Uterus (tissue), 4 donors: ENCODE measurements at places on chromosomes 7 and 10. TPM values are rescaled to one million over a fixed set of nuclear protein-coding genes. Genes with fewer than 3 reads are reported as not detected.
A peak's percentile ranks its signal among the peaks of the same experiment; 100 is the strongest.

DNA sequence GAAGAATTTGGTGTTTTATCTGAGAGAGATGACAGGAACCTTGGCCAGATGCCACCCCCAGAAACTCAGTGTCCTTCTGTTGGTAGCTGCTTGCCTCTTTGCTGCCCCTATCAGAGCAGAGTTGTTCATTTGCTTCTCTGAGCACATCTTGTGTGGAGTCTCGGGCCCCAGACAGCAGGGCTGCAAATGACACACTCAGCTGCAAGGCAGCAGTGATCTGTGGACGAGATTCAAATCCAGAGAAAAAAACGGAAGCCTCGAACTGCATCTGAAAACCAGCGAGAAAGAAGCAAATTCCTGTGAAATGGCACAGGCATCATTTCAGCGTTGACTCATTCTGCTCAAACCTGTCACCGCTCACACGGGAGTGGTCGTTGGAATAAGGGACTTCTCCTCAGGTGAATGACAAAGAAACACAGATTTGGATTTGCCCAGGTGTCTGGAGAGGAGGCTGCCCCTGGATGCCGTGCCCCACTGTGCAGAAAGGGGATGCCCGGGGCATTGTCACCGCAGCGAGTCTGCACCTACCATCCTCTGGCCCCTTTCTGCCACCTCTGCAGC lies 144.7 kb downstream of the PFKFB3 start:
- no peak for DNase-seq
- H3K27me3 ChIP-seq: no peaks in the 10 kb centered on the region
- H3K36me3 ChIP-seq: no peaks in the 10 kb centered on the region
- no peak overlapping the region for H3K4me3 ChIP-seq

DNA sequence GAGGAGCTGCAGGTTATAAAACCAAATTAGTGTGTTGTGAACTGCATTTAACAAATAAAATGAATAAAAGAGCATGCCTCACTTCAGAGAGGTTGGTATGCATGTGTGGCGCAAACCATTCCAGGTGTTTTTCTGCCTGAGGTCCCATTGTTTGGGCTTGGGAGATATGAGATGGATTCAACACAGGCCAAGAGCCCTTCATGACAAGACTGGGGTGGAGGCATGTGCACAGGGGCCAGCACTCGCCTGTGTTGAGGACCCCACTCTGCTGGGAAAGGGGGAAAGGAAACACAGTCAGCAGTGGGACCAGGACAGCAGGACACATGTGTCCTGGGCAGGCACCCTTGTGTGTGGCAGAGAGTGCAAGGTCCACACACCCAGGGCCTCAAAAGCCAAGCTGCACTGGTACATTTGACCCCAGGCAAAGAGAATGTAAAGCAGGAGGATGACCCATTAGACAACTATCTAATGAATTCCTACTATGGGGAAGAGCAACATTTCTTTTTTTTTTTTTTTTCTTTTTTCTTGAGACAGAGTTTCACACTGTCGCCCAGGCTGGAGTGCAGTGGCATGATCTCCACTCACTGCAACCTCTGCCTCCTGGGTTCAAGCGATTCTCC lies 9.2 kb upstream of the SLC18A3 start:
- H3K4me3 ChIP-seq: no peak overlapping the region
- H3K4me1 ChIP-seq: no peaks in the 10 kb centered on the region

DNA sequence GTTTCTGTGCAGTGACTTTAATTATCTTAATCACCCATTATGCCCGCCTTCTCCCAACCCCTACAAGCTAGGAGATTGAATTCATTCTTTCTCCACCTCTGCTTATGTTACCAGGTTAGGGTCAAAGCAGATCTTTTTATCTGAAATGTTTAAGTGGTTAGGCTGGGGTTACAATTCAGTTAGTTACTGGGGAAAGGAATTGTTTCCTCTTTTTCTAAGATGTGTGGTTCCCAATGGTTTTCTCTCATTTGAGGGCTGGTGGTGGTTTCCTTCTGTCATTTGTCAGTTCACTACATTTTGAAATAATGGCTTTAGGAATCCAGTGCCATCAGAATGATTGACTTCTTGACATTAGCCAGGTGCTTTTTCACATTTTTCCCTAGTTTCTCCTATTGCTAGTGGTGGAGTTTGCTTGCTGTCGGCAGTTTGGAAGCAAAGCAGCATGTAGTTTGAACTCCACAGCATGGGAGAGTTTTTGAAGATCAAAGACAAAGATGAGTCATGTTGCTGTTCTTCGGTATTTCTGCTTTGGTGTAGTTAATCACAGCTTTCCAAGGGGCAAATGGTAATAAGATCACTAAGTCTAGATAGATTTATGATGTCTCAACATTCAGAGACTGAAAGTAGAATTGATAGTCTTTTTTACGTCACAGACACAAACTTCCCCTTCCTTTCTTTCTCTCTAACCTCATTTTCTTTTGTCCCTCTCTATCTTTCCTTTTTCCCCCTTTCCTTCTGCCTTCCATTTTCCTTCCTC lies 168.2 kb downstream of the SND1 start:
- H3K27me3 ChIP-seq: no peaks in the 10 kb centered on the region
- H3K36me3 ChIP-seq: no peaks in the 10 kb centered on the region
- H3K27ac ChIP-seq: peak overlapping the region; percentile 38
- H3K4me3 ChIP-seq: no peak overlapping the region

DNA sequence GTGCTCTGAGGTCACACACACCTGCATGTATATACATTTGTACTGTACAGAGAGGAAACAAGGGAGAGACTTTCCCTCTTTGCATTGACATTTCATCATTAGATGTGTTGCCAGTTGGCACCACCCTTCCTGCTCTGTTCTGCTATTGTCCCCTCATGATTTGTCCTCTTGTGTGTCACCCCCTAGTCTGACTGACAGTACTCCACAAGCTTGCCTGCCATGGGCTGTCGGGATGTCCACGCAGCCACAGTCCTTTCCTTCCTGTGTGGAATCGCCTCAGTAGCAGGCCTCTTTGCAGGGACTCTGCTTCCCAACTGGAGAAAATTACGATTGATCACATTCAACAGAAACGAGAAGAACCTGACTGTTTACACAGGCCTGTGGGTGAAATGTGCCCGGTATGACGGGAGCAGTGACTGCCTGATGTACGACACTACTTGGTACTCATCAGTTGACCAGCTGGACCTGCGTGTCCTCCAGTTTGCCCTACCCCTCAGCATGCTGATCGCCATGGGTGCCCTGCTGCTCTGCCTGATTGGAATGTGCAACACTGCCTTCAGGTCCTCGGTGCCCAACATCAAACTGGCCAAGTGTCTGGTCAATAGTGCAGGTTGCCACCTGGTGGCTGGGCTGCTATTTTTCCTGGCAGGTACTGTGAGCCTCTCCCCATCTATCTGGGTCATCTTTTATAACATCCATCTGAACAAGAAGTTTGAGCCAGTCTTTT lies 9.4 kb downstream of the CLDN12 start:
- no peaks in the 10 kb centered on the region for H3K36me3 ChIP-seq
- H3K27me3 ChIP-seq: no peaks in the 10 kb centered on the region
- H3K4me3 ChIP-seq: no peak overlapping the region
- H3K27ac ChIP-seq: no peak overlapping the region
- no peaks in the 10 kb centered on the region for H3K4me1 ChIP-seq

The HOXA6 gene
- total RNA-seq: 1.8 TPM

The HKDC1 gene
- total RNA-seq: 4.0 TPM

DNA sequence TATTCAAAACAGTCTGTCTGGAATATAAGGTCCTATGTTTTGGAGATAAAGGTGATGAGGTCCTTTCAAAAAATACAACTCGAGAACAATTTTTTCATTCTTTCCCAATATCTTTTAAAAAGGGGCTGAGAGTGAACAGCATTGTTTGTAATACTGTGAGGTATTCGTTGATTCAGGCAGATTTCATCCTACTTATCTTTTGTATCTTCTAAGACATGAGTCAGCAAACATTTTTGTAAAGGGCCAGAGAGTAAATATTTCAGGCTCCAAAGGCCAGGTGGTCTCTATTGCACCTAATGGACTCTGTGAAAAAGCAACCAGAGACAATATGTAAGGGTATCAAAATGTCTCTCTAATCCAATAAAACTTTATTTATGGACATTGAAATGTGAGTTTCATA lies 8.1 kb upstream of the ANK3 start:
- H3K36me3 ChIP-seq: no peaks in the 10 kb centered on the region
- no peak overlapping the region for H3K27ac ChIP-seq
- no peak for DNase-seq
- H3K4me1 ChIP-seq: no peaks in the 10 kb centered on the region
- no peaks in the 10 kb centered on the region for H3K27me3 ChIP-seq

DNA sequence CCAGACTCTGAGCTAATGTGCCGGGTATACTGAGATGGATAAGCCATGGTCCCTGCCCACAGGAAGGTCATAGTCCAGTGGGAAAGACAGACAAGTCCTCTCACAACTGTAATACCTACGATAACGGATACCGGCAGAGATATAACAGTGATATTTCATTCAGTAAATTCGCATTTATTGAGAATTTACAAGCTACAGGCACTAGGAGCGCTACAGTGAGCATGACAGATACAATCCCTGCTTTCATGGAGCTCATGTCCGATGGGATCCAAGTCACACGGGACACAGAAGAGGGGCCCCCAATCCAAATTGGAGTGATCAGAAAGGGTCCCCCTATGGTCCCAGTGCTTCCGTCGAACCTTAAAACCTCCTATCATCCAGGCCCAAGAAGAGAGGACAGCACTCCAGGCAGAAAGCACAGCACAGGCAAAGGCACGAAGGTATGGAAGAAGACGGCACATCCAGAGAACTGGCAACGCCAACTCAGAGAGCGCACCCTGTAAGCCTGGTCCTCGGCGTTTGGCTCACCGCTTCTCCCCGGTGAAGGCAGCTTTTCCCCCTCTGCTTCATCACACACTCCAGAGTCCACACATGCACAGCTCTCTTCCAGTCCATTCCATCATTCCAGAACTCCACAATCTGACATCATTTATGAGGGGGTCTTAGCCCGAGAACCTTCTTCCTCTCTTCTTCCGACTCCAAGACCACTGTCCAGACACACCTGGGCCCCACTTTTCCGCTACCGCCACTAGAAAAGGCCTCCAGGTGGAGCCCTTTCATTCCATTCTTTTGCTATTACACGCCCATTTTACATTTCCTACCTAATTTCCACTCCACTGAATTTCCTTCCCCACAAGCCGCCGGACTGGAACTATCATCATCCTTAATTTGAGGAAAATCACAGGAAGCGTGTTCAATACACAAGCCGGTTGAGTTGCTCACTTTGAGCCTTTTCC lies 47.8 kb upstream of the NKX2-3 start:
- no peaks in the 10 kb centered on the region for H3K4me1 ChIP-seq
- H3K36me3 ChIP-seq: no peaks in the 10 kb centered on the region
- no peaks in the 10 kb centered on the region for H3K27me3 ChIP-seq
- no peak overlapping the region for H3K27ac ChIP-seq
- no peak overlapping the region for H3K4me3 ChIP-seq
- no peak for DNase-seq

The C10orf62 gene
- not detected for total RNA-seq

DNA sequence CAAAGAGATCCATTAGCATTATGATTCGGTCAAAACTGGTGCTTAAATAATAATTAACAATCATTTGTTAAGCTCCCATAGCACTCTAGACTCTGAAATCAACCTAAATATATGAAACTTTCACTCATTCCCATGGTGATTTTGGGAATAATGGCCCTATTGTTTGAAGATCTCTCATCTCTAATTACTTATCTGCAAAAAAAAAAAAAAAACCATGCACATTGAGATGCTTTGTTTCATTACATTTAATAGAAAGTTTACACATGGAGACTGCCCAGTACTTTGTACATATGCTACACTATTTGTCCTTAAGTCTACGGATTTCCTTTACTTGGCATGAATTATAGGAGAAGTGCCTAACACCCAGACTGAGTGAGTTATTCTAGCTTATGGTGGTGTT lies 280.6 kb upstream of the MEOX2 start:
- DNase-seq: no peak
- no peaks in the 10 kb centered on the region for H3K27me3 ChIP-seq
- no peak overlapping the region for H3K4me3 ChIP-seq
- H3K36me3 ChIP-seq: no peaks in the 10 kb centered on the region
- H3K27ac ChIP-seq: no peak overlapping the region

DNA sequence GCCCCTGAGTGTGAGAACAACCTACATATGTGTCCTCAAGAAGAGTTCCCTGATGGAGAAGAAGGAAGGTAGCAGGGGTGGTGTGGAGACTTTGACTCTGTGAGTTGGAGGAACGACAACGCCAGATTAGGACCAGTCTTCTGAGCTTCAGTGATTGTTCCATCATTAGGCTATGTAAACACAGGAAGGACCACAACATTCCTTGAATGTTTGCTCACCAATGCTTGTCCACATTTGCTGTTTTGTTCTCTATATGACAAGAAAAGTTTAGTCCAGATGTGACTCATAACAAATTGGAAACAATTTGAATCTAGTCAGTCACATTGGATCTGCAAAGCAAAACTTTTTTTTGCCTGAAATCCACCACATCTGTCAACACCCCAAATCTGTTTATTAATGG lies 62.7 kb downstream of the ENTPD1 start:
- DNase-seq: no peak
- H3K36me3 ChIP-seq: no peaks in the 10 kb centered on the region
- H3K4me3 ChIP-seq: no peak overlapping the region

The NPTX2 gene
- 5.5 TPM for total RNA-seq

- H3K4me1 ChIP-seq: no peaks in the 10 kb centered on the region
- peak; percentile 35 for DNase-seq
- H3K4me3 ChIP-seq: no peak overlapping the region
- no peak overlapping the region for H3K27ac ChIP-seq
Observed at GRCh38 chr7:30276203-30276900, 8.0 kb upstream of the ZNRF2 start.

The WDR86 gene
- 80.2 TPM for total RNA-seq

The CALCR gene
- total RNA-seq: not detected

DNA sequence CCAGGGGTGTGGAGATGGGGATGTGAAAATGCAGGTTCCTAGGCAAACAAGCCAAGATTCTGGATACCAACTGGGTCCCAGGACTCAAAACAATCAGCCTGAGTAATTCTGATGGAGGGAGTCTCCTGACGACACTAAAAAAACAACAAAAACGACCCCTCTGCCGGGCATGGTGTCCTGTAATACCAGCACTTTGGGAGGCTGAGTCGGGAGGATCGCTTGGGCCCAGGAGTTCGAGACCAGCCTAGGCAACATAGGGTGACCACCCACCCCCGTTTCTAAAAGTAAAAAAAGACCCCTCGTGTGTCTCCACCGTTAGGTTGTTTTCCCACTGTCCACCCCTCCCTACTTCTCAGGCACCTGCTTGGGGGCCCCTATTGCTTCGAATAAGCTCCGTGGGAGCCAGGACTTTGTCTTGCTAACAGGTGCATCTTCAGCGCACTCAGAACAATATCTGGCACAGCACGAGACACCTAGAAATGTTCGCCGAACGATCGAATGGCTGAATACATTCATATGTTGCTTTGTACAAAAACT lies 743 bp upstream of the NRF1 start:
- H3K36me3 ChIP-seq: no peaks in the 10 kb centered on the region
- DNase-seq: no peak
- peak overlapping the region; percentile 91 for H3K27ac ChIP-seq
- H3K4me1 ChIP-seq: peaks cover 6% of the 10 kb centered on the region

- H3K4me1 ChIP-seq: no peaks in the 10 kb centered on the region
- DNase-seq: no peak
- H3K36me3 ChIP-seq: no peaks in the 10 kb centered on the region
- no peak overlapping the region for H3K4me3 ChIP-seq
Observed at GRCh38 chr7:133025056-133025455, 56.8 kb downstream of the CHCHD3 start.

The SVIL gene
- 307 TPM for total RNA-seq
